Activated naive CD4-positive, alpha-beta T cell treated with anti-CD3 and anti-CD28 coated beads for 36 hours (primary cell): ENCODE measurements at places on chromosomes 2 and 18. TPM values are rescaled to one million over a fixed set of nuclear protein-coding genes. Genes with fewer than 3 reads are reported as not detected.

The TSPYL6 gene
- total RNA-seq, result not detected

The TMEM247 gene
- not detected for total RNA-seq

The EFEMP1 gene
- total RNA-seq, result not detected

The ASNSD1 gene
- 35.4 TPM for total RNA-seq

The NOL4 gene
- not detected for total RNA-seq

The TMEM178A gene
- total RNA-seq, result 0.55 TPM

The CYRIA gene
- total RNA-seq, result 1.0 TPM

The CNTNAP5 gene
- not detected for total RNA-seq

The TEX261 gene
- 18.7 TPM for total RNA-seq

The RAB1A gene
- 60.8 TPM for total RNA-seq

The ILKAP gene
- total RNA-seq, result 46.7 TPM

The BOLA3 gene
- 103 TPM for total RNA-seq

The TWIST2 gene
- total RNA-seq, result not detected

The ORC4 gene
- 38.8 TPM for total RNA-seq

The SPATA3 gene
- total RNA-seq, result not detected

The CFAP221 gene
- total RNA-seq, result not detected

The ANKRD29 gene
- not detected for total RNA-seq

The PCARE gene
- not detected for total RNA-seq

The LAPTM4A gene
- total RNA-seq, result 24.4 TPM

The FN1 gene
- total RNA-seq, result 0.57 TPM

The RASGRP3 gene
- total RNA-seq, result 2.3 TPM

The PROC gene
- total RNA-seq, result not detected

The DPYSL5 gene
- total RNA-seq, result 0.07 TPM

The RRM2 gene
- 466 TPM for total RNA-seq

The TCF7L1 gene
- total RNA-seq, result 0.07 TPM

The ARHGAP25 gene
- 43.0 TPM for total RNA-seq

The ELOA2 gene
- total RNA-seq, result not detected

The DSG1 gene
- not detected for total RNA-seq

The CCDC74B gene
- total RNA-seq, result 4.1 TPM

The MATN3 gene
- not detected for total RNA-seq

The RNPEPL1 gene
- 44.3 TPM for total RNA-seq
